ENCODE measurements at places on chromosomes 4 and X.

- no peak for DNase-seq
These were observed 28.4 kb upstream of the SLC10A7 start for GRCh38 chr4:146550161-146550560.

- DNase-seq = no peak
These were observed 1113.1 kb upstream of the LCORL start for GRCh38 chr4:19134685-19135084.

DNA sequence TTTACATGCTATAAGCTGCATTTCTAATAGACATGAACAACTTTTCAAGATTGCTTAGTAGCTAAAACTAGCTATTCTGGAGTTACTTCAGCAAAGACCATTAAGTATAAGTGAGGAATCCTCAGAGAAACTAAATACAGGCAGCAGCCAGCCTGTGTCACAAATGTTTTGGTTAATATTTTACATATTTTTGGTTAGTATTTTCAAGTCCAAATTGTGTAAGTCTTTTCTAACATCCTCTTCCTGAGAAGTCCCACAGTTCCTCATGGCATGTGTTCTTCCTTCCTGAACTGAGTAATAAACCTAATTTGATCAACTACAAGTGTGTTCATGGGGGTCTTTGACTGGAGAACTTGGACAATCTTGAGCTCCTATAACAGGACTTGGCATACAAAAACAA lies 42.4 kb upstream of the MCF2 start:
- no peak for DNase-seq

GRCh38 chr4:31692399-31692940 lies 972.3 kb downstream of the PCDH7 start:
- no peak for DNase-seq

GRCh38 chrX:136493011-136493410 lies 4.4 kb upstream of the HTATSF1 start:
- DNase-seq = no peak

DNA sequence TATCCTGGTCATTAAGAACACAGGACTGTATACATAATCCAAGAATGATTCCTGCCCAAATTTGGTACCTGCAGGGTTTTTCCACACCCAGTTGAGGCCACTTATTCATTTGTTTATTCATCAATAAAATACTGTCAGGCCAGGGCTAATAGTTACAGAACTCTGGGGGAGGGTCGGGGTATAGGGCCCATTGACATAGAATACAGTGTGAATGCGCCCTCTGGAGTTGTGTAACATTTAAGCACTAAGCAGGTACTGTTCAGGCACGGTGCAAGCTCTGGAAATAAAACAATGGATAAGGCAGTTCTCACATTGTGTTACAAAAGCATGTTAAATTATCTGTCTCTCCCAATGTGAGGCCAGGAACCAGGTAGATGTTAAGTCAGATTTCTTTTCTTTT lies 30.8 kb upstream of the LRBA start:
- DNase-seq = peak; percentile 60

GRCh38 chr4:85812776-85813175 lies 337.8 kb downstream of the ARHGAP24 start:
- DNase-seq = no peak

DNA sequence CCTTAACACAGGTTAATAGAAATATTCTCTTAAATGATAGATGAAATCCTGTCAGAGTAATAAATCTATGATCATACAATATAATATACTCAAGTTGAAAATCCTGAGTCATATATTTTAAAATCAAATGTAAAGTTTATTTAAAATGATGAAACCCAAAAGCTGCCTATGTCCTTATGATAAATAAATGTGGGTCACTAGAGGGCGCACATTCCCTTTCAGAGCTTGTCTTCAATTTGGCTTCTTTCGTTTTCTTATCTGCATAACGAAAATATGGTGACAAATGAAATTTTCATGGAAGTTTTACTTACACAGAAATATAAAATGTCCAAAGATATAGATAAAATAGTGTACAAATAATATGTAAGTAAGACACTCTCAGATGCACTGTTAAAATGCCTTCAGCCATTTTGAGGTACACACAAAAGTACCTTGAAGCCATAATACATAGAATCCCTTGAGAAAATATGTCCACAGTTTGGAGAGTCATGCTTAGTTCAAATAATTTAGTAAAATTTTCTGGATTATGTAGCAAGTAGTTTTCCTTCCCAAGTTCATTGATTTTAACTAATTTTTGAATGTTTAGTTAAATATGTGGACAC lies 680.4 kb downstream of the DMD start:
- DNase-seq = no peak

GRCh38 chrX:78595901-78596502 lies 63.1 kb downstream of the RTL3 start:
- no peak for DNase-seq

GRCh38 chrX:106726485-106727437 lies at the start of gene RNF128:
RNF128 (plus strand) TSS chrX:106726701; CDS start chrX:106726914, 213 bp downstream.
- DNase-seq = peak; percentile 77

DNA sequence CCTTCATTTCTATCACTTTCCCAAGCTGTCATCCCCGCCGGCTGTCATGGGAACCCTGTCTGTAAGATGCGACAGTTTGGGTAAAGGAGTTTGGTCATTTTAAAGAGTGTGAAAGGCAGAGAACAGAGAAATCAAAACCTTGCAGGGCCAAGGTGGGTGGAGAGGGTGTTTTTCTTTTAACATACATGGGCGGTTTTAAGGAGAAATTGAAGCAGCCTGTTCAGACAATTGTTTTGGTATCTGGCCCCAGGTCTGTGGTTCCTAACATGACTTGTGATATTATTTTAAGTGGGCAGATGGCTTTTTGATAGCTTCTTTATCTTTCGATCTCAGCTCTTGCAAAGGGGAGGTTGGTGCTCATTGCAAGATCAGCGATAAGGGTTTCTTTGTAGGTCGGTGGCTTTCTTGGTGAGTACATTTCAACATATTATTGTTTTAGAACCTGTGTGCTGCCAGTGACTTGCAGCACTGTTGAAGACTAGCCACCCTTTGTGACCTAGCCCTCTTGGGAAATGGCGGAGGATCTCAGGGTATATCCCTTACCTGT lies 3.7 kb downstream of the PPP1R3F start:
- DNase-seq = no peak

DNA sequence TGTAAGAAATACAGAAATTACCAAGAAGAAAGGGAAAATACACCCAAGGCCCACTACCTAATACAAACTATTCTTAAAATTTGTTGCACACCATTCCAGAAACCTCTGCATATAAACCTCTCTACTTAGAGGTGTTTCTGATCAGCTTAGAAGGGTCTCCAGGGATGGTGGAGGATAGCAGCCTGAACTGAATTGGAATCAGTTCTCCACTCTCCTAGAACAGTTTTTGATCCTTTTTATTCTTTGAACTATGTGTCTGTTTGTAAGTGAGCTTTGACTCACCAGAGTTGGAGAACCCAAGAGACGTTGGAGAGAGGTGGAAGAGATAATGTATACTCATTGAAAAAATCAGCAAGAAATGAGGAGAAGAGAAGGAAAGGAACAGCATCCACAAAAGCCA lies 96.6 kb upstream of the OTUD4 start:
- DNase-seq = no peak

GRCh38 chr4:41061482-41062185 lies 152.7 kb downstream of the APBB2 start:
- DNase-seq = no peak

GRCh38 chr4:15675356-15675755 lies 6.3 kb upstream of the FAM200B start:
- DNase-seq = no peak

GRCh38 chrX:37371578-37371991 lies 22.4 kb downstream of the PRRG1 start:
- DNase-seq = no peak

DNA sequence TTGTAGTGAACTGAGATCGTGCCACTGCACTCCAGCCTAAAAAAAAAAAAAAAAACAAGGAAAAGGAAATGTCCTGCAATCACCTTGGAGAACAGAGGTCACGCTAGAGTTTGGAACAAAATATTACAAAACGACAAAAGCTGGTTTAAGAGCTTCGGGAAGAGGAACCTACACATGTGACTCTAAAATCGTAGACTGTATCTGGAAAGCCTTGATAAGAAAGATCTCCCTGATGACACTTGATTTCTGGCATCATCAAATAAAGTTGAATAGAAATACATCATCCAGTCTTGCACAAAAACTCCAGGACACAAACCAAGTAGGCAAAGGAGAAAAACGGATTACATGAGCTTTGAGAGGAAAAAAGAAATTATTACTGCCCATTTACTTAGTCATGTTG lies 31.1 kb upstream of the DOCK11 start:
- no peak for DNase-seq

Measured in T47D (cell line).